ENCODE measurements at places on chromosomes 3 and 15.

- DNase-seq, result no peak
Observed at GRCh38 chr3:72411843-72412242, 436.4 kb downstream of the SHQ1 start.

DNA sequence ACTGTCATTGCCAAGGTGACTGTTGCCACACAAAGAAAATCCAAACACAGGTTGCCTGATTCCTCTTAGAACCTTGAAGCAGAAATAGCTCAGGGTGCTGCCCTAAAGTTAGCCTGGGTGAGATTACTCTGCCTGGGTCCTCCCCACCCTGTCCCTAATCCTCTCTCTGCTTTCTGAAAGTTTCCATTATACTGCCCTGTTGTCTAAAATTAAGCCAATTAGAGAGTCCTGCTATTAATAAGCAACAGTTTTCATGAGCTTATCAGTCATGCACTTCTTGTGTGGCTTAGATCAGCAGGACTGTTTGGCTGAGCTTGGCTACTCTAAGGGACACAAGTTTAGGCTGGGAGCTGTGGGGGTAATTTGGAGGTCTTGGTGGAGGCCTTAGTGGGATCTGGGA lies 334.7 kb upstream of the LRRFIP2 start:
- no peak for DNase-seq

- DNase-seq, result no peak
Observed at GRCh38 chr3:168589376-168589775, 493.7 kb upstream of the GOLIM4 start.

DNA sequence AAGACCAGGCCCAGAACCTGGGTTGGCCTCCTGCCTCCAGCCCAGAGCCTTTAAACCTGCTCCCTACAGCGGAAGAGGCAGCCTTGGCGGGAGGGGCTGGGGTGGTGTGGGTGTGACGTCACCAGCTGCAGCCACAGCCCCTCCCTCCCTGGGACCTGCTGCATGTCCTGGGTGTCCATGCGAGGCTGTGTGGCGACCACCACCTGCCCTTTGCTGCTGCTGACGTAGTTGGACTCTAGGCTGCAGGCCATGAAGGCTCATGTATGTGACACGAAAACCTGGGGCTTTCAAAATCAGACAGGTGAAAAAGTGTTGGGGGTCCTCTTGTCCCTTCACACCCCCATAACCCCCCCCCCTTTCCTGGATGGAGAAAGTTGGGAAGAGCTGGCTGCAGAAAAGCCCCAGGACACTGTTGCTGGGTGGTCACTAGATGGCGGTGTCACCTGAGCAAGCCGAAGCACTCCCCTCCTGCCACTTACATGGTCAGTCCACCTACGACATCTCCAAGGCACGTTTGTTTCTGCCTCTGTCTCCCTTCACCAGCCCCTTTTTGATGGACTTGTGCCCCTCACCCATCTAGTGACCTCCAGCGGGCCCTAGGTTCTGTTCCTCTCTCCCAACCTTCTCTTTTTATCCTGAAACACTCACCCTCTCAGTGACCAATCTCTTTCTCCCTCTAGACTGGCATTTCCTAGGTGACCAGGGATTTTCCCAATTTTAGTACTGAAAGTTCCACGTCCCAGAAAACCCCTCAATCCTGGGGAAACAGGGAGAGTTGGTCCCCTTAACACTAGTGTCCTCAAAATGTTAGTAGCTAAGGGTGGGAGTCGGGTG lies 35.2 kb downstream of the SLC6A20 start:
- DNase-seq, result peak; percentile 31

GRCh38 chr3:60056404-60056803 lies 1006.6 kb upstream of the CFAP20DC start:
- no peak for DNase-seq

GRCh38 chr3:51333021-51333420 lies 52.1 kb upstream of the MANF start:
- DNase-seq, result no peak

- DNase-seq, result no peak
Observed at GRCh38 chr15:54840621-54841398, 355.9 kb downstream of the RSL24D1 start.

DNA sequence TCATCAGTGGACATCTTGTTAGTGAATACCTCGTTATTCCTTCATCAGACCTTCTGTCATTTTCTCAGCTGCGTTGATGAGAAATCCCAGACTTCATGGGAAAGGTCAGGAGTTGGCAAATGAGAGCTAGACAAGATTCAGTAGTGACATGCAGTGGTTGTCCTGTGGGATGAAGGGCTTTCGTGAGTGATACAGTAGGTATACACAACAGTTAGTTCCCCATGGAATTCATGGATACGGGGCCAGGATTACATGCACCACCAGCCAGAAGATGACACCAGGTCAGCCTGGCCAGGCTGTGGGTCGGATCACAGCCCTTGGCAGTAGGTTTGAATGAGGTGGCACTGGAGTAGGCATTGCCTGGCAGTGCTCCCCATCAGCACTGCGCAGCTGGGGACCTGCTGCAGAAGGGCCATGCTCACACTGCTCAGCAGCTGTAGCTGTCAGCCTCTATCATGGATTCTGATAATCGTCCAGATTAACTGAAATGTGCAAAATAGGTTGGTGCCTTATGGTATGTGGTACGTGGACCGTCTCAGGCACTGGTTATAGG lies 150.1 kb downstream of the SLCO3A1 start:
- no peak for DNase-seq

GRCh38 chr15:57138349-57138788 lies 219.9 kb downstream of the TCF12 start:
- no peak for DNase-seq

- DNase-seq, result no peak
Observed at GRCh38 chr3:62688050-62688449, 187.2 kb downstream of the CADPS start.

DNA sequence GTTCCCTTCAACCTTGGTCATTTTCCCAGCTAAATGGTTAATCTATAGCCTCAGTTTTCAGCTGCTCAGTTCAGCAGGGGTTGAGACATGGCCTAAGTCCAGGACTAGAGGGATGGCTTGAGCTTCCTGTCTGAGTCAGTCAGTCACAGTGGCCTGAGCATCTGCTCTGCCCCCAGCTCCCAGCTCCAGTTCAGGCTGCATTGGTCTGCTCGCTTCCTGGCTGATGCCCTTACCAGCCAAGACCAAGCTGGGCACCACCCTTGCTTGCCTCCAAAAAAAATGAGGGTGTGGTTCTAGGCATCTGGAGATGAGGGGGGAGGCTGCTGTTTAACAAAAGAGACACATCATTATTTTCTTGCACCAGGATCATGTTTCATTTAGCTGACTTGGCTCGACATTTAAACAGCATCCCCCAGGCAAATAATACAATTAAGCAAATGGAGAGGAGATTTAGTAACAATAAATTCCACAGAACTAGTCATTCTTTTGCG lies 70.7 kb downstream of the WNT5A start:
- no peak for DNase-seq

DNA sequence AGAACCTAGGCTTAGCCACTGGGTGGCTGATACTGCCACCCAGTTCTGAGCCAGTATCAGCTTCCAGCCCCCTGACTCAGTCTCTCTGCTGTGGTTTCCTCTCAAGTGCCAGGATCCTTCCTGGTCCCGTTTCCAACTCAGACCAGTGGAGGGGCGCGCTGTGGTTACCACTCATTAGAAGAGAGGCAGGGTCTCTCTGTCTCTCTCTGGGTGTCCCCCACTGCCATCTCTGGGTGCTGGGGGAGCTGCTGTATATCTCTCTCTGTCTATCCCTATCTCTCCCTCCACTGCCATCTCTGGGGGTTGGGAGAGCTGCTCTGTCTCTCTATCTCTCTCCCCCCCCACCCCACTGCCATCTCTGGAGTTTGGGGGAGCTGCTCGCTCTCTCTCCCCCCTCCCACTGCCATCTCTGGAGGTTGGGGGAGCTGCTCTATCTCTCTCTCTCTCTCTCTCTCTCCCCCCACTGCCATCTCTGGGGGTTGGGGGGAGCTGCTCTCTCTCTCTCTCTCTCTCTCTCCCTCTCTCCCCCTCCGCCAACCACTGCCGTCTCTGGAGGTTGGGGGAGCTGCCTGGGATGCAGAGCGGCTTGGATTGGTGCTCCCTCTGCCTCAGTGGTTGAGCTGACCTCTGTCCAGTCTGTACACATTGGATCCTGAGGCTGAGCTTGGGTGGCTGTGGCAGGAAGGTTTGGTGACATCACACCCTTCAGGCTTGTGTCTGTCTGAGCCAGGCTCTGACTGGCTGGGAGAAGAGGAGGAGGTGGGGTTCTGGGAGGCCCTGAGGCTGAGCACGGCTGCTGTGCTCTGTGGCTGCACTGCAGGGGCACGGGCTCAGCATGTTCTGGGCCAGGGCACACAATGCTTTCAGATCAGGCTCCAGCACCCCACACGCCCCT lies 98.9 kb downstream of the APBA2 start:
- no peak for DNase-seq

- no peak for DNase-seq
Observed at GRCh38 chr15:84793431-84794161, 23.6 kb upstream of the ALPK3 start.

DNA sequence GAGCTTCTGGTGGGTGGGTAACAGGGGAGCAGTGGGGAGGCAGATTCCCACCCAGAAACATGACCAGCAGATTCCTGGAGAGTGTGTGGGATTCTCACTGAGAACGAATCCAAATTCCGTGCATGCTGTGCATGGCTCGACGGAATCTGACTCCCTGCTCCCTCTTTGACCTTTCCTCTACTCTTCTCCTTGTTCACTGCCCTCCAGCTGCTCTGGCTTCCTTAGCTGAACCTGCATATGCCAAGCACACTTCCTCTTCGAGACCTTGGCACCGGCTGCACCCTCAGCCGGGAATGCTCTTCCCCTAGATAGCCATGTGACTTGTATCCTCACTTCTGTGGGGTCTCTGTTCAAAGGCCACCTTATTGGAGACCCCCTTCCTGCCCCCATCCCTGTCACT lies 6.3 kb downstream of the INSYN1 start:
- DNase-seq, result no peak

- DNase-seq, result peak; percentile 36
Observed at GRCh38 chr3:114827495-114827894, 319.6 kb downstream of the ZBTB20 start.

GRCh38 chr3:66476852-66477381 lies 23.9 kb downstream of the LRIG1 start:
- no peak for DNase-seq

- DNase-seq, result no peak
Observed at GRCh38 chr3:38137615-38138348, 679 bp upstream of the MYD88 start.

DNA sequence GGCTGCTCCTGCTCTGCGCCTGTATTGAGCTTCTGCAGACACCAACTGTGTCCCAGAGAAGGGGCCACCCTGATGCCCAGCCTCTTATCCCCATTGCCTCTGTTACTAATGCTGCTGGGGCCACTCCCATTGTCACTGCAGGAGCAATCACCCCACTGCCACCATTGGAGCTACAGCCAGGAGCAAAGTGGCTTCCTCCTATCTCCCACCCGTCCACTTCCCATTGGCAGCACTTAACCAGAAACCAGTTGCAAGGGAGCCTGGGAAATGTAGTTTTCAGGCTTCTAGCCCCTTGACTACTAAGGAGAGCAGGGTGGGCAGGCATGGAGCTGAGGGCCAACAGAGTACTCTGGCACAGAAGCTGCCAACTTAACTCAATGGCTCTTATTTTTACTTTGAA lies 55.9 kb upstream of the KLF13 start:
- DNase-seq, result no peak

GRCh38 chr15:84969257-84969656 lies 12.4 kb upstream of the PDE8A start:
- DNase-seq, result no peak

GRCh38 chr3:140062461-140062860 lies 127.5 kb downstream of the CLSTN2 start:
- no peak for DNase-seq

DNA sequence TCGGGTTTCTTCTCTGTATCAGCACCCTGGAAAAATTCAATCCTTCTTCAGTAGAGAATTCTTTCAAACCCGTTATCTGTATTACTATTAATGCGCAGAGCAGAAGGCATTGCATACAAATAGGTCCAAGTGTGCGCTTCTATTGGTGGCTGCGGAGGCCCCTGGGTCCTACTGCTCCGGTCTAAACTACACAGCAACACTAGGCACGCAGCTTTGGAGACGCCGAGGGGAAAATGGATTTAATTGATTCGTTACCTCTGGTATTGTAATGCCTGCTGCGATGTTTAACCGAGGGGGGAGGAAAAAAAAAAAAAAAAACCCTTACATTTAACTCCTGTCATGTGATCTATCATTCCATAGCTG lies at the start of gene ROBO1:
TSS of gene ROBO1 (minus strand) at position 94 of the 363 bp plus-strand sequence.
- DNase-seq, result no peak

- DNase-seq, result no peak
Observed at GRCh38 chr3:12780751-12781150, 15.7 kb upstream of the CAND2 start.

DNA sequence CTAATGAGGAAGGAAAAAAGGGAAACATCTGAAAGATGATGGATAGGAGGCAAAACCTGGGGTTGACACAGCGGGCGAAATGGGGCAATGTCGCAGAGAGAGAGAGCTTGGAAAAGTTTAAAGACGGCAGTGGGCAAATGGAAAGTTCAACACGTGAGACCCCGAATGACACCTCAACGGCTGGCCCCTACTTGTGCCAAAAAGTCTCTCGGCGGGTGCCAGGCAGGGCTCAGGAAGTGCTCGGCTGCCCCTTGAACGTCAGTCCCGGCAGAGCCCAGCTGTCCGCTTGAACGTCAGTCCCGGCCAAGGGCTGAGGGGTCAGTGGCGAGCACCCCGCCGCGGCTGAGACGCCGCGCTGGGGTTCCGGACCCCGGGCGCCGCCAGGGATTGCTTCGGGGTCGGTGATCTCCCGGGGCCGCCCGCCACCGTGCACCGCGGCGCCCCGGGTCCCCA lies 658 bp downstream of the EOGT start:
- no peak for DNase-seq

- peak; percentile 40 for DNase-seq
Observed at GRCh38 chr15:70466895-70467529, 296.3 kb downstream of the UACA start.

GRCh38 chr3:177642042-177642803 lies 444.9 kb upstream of the TBL1XR1 start:
- peak; percentile 39 for DNase-seq

GRCh38 chr3:106007512-106007911 lies 138.7 kb upstream of the CBLB start:
- DNase-seq, result no peak

DNA sequence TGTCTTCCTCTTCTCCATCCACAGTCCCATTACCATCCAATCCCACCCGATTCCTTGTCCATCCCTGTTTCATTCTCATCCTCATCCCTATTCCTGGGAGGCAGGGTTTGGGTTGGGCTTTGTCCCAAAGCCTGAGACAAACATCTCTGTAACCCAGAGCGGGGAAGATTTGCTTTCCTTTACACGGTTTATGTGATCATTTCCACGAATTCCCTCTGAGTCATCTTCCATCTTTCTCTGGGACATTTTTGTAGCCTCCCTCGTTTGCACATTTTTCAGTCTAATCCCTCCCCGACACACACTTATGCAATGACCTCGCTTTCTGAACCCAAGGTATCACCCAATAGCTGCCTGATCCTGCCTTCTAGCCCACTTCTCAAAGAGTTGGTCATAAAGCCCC lies 22.8 kb downstream of the DUOX2 start:
- no peak for DNase-seq

Measured in NCI-H1092 (cell line).